ENCODE measurements at places on chromosomes 5 and 9.

GRCh38 chr9:86672966-86673365, 274.3 kb downstream of the GAS1 start:
- DNase-seq: no peak

- DNase-seq: no peak
These were observed 2.2 kb upstream of the LCN6 start for GRCh38 chr9:136750526-136750925.

- peak; percentile 32 for DNase-seq
These were observed 120.3 kb upstream of the SPATA31C2 start for GRCh38 chr9:88258601-88259000.

DNA sequence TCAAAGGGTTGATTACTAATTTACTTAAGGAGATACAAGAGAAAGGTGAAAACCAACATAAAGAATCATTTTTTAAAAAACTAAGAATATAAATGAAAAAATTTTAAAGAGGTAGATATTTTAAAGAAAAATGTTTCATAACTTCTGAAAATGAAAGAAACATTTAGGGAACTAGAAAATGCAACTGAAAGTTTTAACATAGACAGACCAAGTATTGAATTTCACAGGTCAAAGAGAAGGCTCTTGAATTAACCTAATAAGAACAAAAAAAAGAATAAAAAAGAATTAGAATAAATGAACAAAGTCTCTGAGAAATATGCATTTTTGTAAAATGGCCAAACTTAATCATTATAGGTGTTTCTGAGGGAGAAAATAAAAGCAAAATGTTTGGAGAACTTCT, 16.1 kb upstream of the FAM174A start:
- DNase-seq: no peak

- DNase-seq: peak; percentile 87
These were observed 363.4 kb upstream of the SLC30A5 start for GRCh38 chr5:68730220-68730978.

- no peak for DNase-seq
These were observed 18.3 kb downstream of the SH3TC2 start for GRCh38 chr5:149044453-149045088.

GRCh38 chr9:137199411-137200121, 975 bp downstream of the TPRN start:
- no peak for DNase-seq

GRCh38 chr5:104297076-104297475, 734.5 kb upstream of the NUDT12 start:
- peak; percentile 13 for DNase-seq

DNA sequence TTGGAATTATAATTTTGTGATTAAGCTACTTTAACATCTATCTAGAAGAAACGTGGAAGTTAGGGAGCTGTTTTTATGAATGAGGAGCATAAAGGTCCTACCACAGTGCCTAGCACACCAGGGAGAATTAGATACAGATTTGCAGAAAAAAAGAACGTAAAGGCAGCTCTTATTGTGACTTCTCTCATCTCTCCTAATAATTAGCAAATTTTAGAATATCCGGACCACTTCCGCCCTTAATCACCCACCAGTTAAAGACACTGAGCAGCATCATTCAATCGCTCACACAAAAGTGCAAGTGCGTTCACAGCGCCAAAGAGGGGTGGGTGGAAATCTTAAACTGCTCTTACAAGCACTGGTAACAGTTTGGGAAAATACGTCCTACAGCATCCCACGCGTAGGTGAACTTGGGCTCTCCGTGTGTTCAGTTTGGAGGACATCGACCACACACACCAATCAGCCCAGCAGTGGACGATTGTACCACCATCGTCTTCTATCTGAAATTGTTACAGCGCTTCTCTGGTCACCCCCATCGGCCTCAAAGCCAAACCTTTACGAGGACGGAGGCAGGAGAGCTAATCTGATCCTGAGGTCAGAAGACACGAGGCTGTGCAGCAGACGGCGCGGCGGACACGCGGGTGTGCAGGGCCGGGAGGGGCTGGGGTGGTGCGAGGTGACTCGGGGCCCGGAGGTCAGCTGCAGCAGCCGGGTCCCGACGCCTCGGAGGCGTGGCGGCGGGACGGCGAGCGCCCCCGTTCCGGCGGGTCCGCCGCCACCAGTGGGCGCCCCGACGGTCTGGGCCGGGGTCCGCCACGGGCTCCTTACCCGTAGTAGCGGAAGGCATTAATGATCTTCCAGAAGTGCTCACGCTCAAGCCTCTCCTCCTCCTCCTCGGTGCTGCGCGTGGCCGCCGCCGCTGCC, 646 bp downstream of the CARNMT1 start:
- DNase-seq: peak; percentile 71

GRCh38 chr5:40955313-40955712, 46.0 kb downstream of the C7 start:
- no peak for DNase-seq

DNA sequence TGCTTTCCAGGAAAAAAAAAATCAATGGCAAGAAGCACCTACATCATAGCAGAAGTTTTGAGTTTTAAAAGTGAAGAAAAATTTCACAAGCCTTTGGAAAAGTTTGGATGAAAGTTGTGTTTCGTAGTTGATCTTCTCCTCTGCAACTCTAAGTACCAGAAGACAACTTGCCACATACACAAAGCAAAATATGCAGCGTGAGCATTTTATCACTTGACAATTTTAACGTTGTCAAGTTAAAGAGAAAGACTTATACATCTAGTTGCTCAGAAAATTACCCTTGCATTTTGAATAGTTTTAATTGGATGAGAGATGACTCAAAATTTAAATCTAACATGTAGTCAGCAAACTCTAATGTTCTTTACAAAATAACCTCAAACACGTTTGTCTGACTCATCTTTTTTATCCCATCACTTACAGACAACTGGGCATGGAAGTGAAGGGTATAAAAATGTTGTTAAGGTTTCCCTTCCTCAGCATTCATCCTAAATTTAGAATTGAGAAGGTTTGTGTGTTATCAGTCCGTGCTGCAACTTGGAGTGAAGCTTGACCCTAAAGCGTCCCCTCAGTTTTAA, 213.4 kb downstream of the MARCHF11 start:
- DNase-seq: peak; percentile 8

DNA sequence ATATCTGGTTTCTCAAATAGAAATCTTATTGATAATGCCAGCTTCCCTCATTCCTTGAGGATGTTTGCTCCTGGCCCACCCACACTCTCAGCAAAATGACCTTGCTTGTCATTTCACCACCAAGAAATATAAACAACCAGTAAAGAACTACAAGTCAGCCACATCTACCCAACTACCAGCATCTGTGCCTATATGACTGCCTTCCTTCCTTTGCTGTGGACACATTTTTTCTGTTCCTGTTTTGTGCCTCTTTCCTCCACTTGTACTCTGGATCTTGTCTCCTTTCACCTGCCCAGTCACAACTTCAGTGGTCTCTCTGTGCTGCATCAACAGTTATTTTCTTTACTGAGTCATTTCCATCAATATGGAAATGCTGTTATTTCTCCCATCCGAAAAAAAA, 20.3 kb downstream of the KIF2A start:
- no peak for DNase-seq

- DNase-seq: peak; percentile 96
These were observed at the start of gene MTAP for GRCh38 chr9:21802418-21803000. Gene MTAP, plus strand, starts transcription at chr9:21802636. Its CDS starts 113 bp downstream, at chr9:21802749.

DNA sequence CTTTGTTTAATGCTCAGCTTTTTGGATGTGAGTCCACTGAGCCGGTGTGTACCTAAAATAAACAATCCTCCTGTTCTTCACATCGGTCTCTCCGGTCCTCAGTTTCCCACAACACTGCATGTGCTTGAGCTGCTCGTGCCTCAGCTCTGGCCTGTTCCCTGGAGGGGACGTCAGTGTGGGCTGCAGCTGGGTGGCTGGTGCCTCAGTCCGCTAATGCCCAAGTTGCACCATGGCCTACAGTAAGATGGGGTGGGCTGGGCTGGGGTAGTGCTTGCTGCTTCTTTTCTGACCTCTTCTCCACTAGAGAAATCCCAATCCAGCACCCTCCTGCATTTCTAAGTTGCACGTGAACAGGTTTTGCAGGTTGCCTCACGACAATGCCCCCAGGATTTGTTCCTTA, 595 bp upstream of the BTNL9 start:
- no peak for DNase-seq

- no peak for DNase-seq
These were observed 331.9 kb upstream of the CCNG1 start for GRCh38 chr5:163105456-163105855.

DNA sequence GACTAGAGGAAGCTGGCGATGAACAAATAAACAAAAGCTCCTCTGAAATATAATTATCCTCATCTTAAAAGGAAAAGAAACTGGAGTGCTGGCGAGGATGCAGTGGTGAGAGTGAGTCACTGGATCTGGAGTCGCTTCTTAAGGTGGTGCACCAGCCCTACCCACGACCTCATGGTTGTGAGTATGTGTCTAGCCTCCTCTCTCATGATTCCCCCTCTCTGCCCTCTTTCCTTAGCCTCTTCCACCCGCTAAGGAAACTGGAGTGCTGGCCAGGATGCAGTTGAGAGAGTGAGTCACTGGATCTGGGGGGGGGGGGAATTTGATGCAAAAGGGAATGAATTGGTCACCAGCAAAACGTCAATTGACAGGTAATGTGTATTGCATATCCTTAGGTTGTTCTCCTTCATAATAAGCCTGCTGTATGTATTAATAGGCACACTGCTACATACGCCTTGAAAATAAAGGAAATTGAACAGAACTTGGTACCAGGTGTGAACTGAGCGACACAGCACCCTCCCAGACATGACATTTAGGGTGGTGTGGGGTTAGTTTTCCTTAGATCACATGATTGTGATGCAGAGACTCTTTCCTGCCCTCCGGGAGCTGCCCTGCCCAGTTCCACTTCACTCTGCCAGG, 36.3 kb upstream of the EBF1 start:
- peak; percentile 26 for DNase-seq

DNA sequence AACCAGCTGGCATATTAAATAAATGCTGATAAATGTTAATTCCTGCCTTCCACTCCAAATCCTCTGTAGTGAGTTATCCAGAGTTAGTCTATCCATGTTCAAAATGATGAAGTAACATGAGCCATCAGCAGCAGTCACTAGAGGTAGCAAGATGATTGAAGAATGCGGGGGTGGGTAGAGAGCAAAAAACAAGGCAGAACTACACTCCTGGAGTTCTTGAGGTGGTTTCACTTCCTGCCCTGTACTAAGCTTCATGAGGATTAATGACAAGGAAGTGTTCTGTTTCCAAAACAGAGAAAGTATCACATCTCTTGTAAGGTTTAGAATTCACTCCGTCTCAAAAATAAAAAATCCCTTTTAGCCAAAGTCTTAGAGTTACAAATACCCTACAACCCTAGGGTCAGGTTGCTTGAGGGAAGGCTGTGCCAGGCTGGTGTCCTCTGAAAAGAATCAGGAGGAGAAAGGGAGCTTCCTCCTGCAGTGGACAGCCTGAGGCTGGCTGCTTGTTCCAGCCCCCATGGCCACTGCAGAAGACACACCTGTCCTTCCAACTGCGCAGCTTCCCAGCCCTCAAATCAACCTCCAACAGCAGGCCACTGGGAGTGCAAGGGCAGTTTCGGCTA, 180.2 kb downstream of the DENND1A start:
- DNase-seq: no peak

GRCh38 chr9:28762167-28762566, 1188.9 kb upstream of the C9orf72 start:
- no peak for DNase-seq

GRCh38 chr5:43006424-43007202, 33.5 kb downstream of the ANXA2R start:
- peak; percentile 17 for DNase-seq

GRCh38 chr9:108374626-108375025, 481.2 kb downstream of the ACTL7B start:
- no peak for DNase-seq

DNA sequence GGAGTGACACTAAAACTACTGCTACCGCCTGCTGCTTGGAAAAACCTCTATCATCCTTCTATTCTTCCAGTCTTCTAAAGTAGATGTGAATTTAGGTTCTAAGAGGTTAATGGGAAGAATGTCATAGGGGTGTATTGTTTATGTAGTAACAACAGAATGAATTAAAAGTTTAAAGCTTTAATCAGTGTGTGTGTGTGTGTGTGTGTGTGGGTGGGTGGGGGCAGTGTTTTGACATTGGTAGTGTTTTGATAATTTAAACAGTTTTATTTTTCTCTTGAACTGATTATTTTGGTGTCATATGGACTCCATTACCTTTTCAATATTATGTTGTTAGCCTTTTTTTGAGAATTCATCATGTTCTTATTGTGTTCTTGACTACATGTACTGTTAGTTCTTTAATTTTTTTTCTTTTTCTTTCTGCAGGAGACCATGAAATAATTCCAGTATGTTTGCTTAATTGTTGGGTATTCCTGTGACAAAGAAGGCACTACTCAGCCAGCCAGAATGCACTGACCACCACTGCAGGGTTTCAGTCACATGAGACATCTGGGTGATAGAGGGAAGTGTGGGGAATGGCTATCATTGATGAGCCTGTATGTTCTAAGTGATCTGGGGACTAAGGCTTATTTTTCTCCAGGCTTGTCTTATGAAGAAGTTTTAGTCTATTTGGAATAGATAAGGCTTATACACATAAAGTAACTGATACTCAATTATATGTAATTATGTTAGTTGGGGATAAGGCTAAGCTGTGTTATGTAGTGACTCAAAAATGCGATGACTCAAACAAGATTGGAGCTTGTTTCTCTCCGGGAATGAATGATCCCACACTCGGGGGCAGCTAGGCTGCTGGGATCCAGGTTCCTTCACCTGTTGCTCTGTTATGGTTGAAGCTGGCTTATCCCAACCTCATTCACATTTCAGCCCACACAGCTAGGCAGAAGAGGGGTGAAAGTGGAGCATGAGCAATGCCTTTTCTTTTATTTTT, 50.2 kb upstream of the ACTBL2 start:
- DNase-seq: peak; percentile 40

DNA sequence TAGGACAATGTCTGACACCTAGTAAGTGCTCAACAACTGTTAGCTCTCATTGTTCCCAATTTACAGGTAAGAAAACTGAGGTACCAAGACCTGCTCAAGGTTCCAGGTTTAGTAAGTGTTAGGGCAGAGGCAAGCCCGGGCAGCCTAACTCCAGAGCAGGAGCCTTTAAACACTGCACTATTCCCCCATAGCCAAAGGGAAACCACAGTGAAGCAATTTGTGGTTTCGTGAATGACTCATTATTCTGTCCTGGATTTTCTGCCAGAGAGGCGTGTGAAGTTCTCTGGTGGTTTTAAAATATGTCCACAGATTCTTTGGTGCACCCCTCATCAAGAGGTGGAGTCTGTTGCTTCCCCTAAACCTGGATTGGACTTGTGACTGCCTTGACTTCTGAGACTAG, 1.0 kb upstream of the MCC start:
- peak; percentile 99 for DNase-seq

DNA sequence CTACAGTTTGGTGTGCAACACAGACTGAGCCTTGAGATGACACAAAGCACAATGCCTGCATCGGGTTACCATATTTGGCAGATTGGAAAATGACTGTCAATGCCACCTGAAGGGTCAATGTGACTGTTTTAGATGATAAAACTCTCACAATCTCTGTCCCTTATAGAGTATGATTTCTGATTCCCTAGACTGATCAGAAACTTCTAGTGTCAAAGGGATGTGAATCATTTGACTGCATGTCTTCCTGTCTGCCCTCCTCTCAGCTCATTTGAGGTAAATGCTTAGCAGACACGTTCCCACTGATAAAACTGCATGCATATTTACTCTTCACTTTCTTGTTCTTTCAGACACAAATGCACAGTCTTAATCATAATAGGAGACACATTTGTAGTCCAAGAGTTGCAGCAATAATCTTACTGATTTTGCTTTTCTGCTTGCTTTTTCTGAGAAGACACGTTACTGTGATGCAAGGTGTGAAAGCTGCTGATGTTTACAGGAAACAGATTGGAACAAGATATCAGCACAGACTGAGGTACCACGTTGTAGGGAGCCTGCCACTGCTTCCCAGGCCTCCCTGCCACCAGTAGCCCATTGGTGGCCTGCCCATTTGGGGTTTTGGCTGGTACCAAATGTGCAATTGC, 77.8 kb downstream of the GCNT4 start:
- no peak for DNase-seq
